ENCODE measurements at places on chromosomes 5 and 9.

GRCh38 chr9:129109952-129110739 lies 447 bp downstream of the CRAT start:
- DNase-seq = no peak

DNA sequence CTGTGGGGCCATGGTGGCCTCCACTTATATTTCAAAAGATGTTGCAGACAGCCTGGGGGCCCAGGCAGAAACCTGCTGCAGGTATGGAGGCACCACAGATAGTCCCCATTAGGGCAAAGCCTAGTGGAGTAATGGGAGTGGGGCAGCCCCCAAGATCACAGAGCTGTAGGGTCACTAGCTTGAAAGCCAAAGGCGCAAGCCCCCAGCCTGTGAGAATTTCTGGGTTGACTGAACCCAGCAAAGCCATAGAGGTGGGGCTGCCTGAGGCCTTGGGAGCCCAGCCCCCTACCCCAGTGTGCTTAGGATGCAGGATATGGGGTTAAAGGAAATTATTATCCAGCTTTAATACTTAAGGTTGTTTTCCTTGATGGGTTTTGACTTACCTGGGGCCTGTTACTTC lies 165.3 kb upstream of the FBN2 start:
- no peak for DNase-seq

- no peak for DNase-seq
Measured at GRCh38 chr9:88985616-88986015, 5.7 kb upstream of the S1PR3 start.

GRCh38 chr9:124108216-124108615 lies 96.6 kb downstream of the LHX2 start:
- no peak for DNase-seq

- DNase-seq = no peak
Measured at GRCh38 chr5:111133436-111133751, 41.2 kb downstream of the WDR36 start.

DNA sequence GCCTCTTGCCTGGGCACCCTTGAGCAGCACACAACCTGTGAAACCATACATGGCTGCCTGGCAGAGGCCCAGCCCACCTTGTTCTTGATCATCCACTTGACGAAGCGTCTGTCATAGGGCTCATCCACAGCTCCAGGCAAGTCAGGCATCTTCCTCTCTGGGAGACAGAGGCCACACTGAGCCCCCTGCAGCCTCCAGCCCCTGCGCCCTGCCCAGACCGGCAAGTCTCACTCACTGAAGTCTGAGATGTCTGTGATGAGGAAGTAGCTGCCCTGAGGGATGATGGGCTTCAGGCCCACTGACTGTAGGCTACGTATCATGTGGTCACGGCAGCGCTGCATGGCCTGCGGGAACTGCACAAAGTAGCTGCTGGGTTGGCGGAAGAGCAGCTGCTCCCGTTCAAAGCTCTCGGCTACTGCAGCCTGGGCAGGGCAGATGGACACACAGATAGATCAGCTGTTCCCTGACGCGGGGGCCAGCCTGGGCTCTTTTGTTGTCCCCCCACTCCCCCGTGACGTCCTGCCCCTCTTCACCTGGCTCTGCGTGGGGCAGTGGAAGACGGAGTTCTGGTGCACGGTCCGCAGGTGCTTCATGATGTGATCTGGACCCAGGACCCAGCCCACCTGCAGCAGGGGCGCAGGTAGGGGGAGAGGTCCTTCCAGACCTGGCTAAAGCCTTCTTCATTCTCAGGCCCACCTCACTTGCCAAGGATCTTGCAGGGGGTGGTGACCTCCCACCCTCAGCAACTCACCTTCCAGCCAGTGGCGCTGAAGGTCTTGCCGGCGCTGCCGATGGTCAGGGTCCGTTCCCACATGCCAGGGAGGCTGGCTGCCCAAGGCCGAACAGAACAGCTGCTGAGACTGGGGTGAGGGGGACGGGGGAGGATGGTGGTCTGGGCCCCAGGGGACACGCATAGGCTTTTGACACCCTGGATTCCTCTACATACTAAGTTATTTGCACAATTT lies 5.9 kb upstream of the SPOUT1 start:
- DNase-seq = no peak

GRCh38 chr9:133405508-133406438 lies 12.0 kb downstream of the REXO4 start:
- DNase-seq = no peak

DNA sequence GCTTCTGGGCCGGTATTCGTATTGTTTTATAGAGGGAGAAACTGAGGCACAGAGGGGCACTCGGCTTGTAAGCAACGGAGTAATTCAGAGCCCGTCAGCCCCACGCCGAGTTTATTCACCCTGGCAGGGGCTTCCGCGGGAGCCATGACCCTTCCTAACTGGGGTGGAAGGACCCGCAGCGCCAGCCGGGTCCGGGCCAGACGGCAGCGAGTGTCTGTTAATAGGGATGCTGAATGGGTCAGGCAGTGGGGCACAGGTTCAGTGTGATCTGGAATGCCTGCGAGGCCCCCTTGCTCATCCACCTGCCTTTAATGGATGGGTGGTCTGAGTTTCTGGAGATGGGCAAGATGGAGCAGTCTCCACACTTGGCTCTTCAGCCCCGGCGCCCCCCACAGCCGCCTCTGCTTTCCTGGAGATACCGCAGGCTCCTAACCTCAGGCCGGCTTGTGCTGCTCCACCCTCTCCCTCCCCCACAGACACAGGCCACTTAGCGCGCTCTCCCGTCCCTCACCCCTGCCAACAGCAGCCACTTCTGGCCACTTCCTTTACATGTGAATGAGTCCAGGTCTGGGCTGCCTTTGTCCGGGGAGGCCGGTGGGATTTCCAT lies 147.1 kb downstream of the ERCC6L2 start:
- no peak for DNase-seq

GRCh38 chr5:38466424-38467189 lies 89.8 kb downstream of the LIFR start:
- DNase-seq = no peak

DNA sequence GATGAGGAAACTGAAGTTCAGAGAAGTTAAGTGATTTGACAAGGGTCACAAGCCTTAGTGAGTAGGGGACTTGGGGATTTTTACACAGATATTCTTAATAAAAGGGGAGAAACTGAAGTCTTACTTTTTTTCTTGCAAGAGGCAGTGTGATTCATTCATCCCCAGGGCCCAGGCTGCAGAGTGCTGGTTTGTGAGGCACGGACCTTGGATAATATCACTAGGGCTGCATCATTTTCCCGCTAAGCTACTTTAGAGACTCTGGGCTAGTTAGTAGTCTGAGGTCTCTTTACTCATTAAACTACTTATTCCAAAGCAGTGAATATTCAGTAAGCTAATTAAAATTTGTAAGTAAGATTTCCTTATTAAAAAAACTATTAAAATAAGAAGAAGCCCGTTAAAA lies 195.0 kb downstream of the PBX3 start:
- DNase-seq = no peak

DNA sequence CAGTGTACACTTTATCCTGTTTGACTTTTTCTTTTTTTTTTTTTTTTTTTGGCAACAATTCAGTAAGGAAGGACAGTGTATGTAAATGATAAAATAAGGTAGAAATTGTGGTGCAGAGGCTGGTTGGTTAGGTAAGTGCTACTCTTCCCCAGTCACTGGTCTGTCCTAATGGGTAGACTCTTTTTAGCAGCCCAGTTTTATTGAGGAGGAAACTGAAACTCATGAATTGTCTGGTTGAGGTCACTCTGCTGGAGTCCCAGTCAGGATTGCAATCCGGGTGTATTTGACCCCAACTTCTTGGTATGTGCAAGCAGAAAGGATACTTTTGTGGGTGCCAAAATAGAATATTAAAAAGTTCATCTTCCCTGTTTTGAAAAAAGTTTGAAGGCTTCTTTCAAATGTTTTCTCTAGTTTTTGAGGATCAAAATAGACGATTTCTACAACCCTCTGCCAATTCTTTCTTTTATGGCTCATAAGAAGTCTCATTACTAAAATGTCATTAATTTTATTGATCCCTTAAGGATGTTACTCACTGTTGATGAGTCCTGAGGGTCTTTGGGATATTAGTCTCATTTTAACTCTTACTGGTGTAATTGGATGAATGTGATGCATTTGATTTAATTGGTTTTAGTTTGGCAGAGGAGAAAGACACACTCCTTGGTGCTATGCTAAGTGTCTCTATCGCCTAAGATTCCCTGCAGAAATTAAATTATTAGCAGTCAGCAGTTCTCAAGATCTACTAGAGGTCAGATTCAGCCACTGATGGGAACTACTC lies 171.9 kb downstream of the KDM4C start:
- DNase-seq = no peak

DNA sequence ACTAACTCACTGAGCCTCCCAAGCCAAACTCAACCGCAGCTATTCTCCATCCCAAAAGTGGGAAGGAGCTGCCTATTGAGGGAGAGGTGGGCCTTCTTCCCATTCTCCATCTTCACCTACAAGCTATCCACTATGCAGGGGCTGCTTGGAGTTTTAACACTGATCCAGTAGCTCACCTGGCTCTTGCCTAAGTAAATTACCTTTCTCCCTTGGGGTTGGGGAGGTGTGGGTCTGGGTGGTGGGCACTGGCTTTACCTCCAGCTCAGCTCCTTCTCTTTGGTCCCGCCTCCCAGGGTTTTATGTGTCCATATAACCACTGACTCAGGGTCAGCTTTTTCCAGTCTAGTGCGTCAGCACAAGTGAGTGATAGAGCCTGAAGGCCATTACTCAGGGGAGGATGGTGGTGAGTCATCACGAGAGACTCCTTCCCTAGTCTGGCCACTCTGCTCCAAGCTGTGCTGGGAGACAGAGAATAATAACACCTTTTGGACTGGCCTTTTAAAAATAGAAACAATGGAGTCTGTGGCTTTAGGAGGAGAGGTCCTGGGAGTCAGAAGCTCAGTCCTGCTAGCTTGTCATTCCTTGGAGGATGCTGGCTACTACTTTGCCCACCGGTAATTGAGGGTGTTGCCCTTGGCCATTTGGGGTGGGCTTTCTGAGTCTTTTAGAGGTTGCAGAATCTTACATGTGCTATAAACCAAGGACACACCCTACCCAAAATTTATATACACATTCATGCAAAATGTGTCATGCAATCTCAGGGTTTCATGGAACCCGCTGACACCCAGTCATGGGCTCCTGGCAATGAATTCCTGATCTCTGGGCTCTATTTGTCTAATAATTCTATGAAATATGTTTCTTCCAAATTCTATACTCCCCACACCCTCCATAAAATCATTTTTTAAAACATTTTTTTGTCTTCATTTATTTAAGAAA lies 35.6 kb upstream of the ATP6V1G1 start:
- DNase-seq = no peak

DNA sequence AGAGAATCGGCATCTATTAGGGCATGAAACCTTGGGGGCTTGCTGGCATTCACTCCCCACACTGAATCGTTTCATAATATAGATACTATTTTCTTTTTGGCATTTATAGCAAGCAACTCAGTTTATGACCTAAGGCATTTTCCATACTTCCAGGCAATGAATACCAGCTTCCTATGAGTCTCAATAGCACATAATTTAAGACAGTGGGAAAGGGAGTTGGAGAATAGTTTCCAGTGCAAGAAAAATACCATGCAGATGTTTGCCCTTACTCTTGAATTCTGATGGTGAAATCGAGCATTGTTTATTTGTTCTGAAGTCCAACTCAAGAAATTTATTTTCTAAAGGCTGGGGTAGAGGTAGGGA lies 175.8 kb upstream of the KLF9 start:
- DNase-seq = no peak

GRCh38 chr5:50962934-50963872 lies 296.8 kb downstream of the PARP8 start:
- peak; percentile 70 for DNase-seq

- DNase-seq = peak; percentile 34
Measured at GRCh38 chr5:8756498-8757084, 789.3 kb downstream of the SEMA5A start.

DNA sequence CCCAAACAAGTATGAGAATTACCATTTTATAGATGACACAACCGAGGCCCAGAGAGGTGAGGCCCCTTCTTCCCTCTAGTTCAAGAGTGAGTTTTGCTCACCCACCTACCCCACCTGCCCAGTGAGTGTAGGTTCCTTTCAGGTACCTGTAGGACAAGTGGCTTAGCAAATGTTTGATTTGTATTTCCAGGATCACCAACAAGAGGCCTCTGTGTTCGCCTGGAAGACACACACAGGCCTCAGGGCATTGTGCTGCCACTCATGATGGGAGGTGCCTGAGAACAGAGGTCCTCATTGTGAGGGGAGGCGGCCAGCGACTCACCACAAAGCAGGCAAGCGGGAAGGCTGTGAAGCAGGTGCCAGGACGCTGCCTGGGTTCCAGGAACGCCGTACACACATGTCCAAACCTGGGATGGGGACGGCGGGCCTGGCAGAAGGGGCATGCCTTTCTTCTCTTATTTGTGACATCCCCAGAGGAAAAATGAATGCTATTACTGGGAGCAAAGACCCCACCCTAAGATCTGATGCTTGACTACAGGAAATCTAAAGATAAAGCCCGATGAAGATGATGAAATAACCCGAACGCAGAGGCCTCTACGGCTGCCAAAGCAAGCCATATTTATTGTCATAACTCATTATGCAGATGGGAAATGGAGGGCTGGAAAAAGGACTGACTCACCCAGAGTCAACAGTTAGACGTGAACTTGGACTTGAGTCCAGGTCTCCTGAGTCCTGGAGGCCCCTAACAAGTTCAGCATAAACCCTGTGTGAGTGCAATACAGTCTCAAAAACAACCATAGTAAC lies 60.2 kb upstream of the SLC25A51 start:
- DNase-seq = peak; percentile 19

DNA sequence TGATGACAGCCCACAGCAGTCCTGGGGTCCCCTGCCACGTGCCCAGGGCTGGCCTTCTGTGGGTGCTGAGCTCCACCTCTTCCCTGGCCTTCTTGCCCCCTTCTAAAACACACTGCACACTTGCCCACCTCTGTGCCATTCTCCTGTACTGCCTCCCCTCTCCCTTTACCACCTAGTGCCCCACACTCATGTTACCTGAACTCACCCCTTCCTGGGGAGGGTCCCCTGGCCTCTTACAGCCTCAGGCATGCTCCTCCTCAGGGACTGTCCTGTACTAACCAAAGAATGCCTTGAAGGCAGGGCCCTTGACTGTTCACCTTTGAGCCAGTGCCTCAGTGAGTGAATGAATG lies 60.3 kb downstream of the FGF18 start:
- DNase-seq = no peak

DNA sequence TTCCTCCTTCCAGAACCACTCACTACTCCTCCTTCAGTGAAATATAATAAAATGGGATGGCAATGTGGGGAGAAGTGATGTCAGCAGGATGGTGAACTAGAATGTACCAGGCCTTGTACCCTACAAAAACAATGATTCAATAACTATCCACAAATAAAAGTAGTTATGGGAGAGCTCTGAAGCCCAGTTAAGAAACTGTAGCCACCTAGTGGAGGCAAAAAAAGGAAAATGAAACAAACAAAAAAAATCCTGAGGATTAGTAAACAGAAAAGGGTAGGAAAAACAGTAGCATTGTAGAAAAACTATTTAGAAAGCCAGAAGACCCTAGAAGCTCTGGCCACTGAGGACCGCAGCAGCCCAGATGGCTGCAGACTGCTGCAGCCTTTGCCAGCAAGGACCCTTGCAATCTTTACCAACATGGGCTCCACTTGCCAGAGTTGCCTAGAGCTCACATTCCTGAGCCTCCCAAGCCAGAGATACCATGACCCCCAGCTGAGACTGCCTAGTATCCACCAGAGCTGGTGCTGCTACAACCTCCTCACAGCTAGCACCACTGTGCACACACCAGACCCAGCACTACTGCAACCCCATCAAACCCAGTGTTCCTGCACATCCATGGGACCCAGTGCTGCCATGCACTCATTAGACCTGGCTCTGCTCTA lies 259.7 kb upstream of the MSX2 start:
- DNase-seq = no peak

Data from NCI-H2081 treated with DMSO at 0.1 percent for 48 hours (cell line).